ENCODE measurements at places on chromosomes 6 and 20.

- no peak for DNase-seq
Measured at GRCh38 chr6:37516920-37517405, 17.3 kb upstream of the CCDC167 start.

GRCh38 chr6:44558024-44558831, 170.7 kb downstream of the CDC5L start:
- DNase-seq, result no peak

- DNase-seq, result no peak
Measured at GRCh38 chr6:136677822-136678221, 114.5 kb downstream of the MAP3K5 start.

GRCh38 chr20:48411919-48412522, 415.8 kb downstream of the PREX1 start:
- no peak for DNase-seq

- no peak for DNase-seq
Measured at GRCh38 chr6:78502386-78502887, 364.9 kb upstream of the IRAK1BP1 start.

DNA sequence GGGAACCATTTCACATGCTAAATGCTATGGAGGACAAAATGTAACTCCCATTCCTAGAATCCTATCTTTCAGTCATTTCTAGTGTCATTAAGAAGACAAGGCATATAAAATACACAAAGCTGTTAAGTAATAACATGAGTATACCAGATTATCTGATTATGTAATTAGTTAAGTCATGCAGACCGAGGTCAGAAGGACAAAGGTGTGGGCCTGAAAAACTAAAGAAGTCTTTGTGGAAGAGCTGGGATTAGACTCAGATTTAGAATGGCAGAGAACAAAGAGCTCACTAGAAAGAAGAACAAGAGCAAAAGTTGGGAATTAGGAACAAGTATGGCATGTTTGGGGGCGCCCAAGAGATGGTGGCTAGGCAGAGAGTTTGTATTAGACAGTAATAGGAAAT, 37.0 kb downstream of the EFHC1 start:
- DNase-seq, result no peak

DNA sequence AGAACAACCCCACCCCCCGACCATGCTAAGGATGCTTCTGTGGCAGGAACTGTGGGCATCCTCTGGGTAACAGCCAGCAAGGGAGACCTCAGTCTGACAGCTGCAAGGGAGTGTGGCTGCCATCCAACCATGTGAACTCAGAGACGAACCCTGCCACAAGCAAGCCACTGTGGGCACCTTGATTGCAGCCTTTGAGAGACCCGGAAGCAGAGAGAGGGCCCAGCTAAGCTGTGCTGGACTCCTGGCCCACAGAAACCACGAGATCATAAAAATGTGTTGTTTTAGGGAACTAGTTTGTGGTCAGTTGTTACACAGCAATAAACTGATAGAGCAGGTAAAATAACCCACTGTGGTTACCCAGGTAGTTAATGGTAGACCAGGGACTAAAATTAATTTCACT, 414.6 kb downstream of the CDH26 start:
- DNase-seq, result no peak

GRCh38 chr20:49889935-49890333, 25.4 kb downstream of the SPATA2 start:
- DNase-seq, result no peak

- no peak for DNase-seq
Measured at GRCh38 chr20:51517839-51518238, 24.7 kb downstream of the NFATC2 start.

- no peak for DNase-seq
Measured at GRCh38 chr6:110687326-110687725, 127.9 kb downstream of the CDK19 start.

DNA sequence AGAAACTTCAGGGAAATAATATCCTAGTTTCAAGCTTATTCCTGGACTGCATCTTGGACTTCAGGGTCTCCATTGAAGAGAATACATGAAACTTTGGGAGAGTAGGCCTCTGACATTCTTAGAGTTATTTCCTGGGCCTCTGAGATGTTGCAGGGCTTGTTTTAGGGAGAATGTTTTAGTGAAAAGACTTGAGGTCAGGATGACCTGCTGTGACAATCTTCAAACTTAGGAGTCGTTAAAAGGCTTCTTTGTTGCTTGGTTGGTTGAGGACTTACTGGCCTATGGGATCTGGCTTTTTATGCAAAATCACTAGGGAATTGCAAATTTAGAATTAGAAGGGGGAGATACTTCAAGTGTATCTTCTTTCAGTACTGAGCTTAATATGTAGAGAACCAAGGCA, 613.2 kb upstream of the FLRT3 start:
- DNase-seq, result no peak

GRCh38 chr20:64079273-64080012, at the start of gene RGS19:
RGS19 (minus strand) TSS chr20:64079518; CDS start chr20:64076886, 2,632 bp downstream.
- peak; percentile 57 for DNase-seq

DNA sequence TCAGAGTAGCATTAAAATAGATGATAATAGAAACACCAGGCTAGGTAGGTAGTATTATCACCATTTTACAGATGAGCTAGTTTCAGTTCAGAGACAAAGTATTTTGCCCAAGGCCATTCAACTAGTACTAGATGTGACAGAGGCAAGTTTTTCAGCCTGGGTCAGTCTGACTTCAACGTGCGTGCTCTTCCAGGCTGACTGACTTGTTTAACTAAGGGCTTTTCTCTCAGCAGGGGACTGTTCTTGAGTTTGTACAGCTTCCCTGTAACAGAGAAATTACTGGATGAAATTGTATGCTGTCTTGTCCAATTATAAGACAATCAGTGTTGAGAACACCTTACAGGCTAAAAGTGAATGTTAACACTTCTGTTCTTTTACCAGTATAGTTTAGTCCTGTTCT, 333.5 kb upstream of the MAN1A1 start:
- no peak for DNase-seq

DNA sequence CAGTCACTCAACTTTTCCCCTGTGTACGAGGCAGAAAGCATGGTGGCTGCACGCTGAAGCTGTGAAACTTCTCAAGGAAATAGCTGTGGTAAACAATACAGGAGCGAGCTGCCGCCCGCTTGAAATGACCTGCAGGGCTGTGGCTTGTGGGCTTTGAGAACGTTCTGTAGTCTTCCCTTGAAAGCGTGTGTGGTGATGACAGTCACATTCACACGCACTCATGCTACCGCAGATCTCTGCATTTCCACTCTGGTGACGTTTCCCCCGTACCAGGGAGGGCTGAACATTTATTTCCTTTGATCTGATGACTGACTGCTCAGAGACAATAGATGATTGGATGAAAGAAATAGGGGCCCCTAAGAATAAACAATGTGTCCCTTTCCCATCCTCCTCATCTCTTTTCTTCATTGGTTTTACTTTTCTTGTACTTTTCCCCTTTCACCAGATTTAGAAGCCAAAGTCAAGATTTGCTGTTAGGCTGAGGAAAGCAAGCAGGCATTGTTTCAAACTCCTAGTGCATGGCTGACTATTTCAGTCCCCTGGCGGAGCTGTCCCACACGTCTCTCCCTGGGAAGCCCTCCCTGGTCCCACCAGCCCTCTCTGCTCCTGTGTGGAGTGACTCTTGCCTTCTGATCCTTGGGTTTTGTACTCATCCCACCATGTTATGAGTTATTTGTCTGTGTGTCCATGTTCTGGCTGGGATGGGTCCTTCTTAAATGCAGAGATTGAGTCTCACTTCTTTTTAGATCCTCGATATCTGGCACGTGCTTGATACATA, 3.9 kb downstream of the SYTL3 start:
- DNase-seq, result peak; percentile 88

GRCh38 chr20:43838703-43839060, 76.0 kb upstream of the TOX2 start:
- peak; percentile 32 for DNase-seq

- DNase-seq, result no peak
Measured at GRCh38 chr6:157649311-157650260, 173.5 kb upstream of the SNX9 start.

DNA sequence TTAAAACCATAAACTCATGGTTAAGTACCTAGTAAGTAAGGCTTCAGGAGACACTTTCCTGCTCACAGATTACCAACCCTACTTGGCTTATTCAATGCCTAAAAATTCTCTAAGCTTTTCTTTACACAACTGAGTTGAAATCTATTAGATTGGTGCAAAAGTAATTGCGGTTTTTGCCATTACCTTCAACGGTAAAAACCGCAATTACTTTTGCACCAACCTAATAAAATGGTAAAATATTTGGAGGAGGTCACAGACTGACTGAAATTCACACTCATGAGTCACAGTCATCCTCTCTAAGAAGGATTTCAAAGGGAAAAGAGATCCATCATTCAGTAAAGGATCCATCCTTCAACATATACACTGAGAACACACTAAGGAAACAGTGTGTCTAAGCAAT, 25.9 kb downstream of the PKHD1 start:
- no peak for DNase-seq

DNA sequence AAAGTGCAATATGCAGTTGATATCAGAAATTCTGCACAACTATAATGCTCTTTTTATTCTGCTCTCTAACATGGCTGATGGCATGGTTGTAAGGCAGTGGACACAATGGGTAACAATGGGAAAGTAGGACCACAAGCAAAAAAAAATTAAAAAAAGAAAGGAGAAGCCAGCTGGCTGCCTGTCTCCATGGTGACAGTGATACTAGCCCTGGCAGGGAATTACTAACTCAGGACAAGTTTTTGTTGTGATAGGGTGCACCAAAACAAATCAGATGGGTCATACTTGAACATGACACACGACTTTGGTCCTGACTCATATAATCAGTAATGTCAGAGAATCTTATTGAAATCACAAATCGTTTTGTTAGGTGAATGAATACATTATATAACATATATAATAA, 169.4 kb downstream of the TRDN start:
- no peak for DNase-seq

- no peak for DNase-seq
Measured at GRCh38 chr20:2606507-2607006, 45.9 kb upstream of the NOP56 start.

- no peak for DNase-seq
Measured at GRCh38 chr6:165013701-165014100, 295.7 kb downstream of the C6orf118 start.

GRCh38 chr6:97060254-97060653, 135.7 kb downstream of the KLHL32 start:
- DNase-seq, result no peak

GRCh38 chr20:46013829-46014516, 5.3 kb downstream of the MMP9 start:
- peak; percentile 64 for DNase-seq

GRCh38 chr6:167751579-167752115, 75.1 kb upstream of the AFDN start:
- DNase-seq, result no peak

- DNase-seq, result no peak
Measured at GRCh38 chr20:50378170-50379000, 131.8 kb upstream of the PTPN1 start.

DNA sequence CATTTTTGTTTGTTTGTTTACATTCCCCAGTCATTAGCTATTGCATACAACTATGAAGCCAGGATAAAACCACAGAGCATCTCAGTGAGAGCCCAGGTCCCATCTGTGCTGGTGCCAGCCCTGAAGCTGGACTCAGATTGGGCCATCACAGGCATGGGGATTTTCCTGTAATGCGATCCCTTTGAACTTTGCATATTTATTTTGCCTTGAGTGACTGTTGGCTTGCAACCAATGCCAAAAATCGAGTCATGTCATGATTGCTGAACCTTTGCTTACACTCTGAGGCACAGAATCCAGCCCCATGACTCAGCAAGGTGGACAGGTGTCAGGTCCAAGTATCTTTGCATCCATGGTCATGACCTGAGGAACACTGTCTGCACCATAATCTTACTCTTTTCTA, 46.2 kb upstream of the GGTLC1 start:
- DNase-seq, result no peak

DNA sequence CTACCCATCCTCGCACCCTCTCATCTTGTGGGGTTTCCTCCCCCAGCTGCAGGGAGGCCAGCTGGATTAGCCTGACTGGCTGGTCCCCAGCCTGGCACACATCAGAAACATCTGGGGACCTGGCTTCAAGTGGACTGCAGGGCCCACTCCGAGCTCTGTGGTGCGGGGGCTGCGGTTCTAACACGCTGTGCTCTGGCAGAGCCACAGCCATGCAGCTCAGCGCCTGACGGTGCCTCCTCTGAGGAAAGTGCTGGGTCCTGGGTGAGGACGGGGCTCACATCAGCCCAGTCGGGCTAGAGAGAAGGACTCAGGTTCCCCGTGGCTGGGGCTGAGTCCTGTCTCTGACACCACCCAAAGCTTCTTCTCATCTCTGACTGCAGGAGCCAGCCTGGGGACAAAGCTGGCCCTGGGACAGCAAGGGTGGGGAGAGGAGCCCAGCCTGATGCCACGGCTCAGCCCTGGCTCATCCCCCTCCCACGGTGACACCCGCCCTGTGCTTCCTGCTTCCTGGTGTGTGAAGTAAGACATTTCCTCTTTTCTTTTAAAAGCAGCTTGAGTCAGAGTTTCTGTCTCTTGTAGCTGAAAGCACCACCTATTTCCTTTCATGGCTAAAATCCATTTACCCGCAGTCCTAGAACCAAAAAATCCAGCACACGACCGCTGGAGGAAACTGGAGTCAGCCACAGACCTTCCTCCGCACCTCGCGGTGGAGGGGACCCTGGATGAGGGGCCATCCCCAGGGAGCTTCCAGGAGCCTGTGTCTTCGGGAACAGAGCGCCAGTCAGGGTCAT, 127.4 kb upstream of the AFDN start:
- DNase-seq, result peak; percentile 50

DNA sequence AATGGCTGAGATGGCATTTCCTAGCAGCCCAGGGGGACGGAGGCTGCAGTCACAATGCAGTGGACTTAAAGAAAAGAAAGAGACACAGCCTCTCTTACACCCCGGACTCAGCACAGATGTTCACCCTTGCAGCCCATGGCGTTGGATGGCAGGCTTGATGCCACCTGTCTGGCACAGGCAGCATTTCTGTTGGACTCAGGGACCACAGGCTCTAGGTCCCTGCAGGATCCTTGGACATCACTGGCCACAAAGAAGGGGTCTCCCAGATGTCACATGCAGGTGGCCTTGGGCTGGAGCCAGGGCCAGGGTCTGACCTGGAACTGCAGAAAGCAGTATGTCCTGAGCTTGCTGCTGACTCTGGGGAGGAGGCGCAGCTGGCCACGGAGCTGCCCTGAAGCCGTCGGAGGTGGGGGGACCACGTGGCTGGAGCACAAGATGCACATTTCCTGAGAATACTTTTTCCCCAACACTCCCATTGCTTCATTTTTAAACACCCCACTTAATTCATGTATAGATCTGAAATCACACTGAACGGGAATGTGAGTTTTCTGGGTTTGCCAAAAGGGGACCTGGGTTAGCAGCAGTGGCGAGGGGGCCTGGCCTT, 102.3 kb upstream of the SULF2 start:
- DNase-seq, result no peak

- no peak for DNase-seq
Measured at GRCh38 chr6:87572883-87573282, 16.9 kb downstream of the RARS2 start.

DNA sequence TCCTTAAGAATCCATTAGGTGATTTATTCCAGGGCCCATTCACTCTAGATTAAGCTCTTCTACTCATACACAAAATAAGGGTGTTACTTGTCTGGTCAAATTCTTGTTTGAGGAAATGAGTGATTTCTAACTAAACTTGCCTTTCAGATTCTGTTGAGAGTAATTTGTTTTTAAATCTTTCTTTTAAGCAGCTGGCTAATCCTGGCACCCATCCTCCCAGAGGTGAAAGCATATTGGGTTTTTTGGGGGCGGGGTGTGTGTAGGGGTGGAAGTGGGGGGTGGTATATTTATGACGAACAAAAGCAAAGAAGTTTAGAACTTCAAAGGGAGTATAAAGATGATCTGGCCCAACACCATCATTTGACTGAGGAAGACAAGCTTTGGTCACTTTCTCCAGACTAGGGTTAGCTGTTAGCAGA, 94.7 kb downstream of the RTN4IP1 start:
- peak; percentile 44 for DNase-seq
